ENCODE measurements at places on chromosomes 7 and 10.

- no peak for DNase-seq
These were observed 166.5 kb downstream of the COL28A1 start for GRCh38 chr7:7369134-7369533.

GRCh38 chr10:81848514-81848913 is 26.5 kb upstream of the NRG3 start:
- DNase-seq = no peak

- DNase-seq = no peak
These were observed 13.0 kb upstream of the CHST15 start for GRCh38 chr10:124106241-124106879.

DNA sequence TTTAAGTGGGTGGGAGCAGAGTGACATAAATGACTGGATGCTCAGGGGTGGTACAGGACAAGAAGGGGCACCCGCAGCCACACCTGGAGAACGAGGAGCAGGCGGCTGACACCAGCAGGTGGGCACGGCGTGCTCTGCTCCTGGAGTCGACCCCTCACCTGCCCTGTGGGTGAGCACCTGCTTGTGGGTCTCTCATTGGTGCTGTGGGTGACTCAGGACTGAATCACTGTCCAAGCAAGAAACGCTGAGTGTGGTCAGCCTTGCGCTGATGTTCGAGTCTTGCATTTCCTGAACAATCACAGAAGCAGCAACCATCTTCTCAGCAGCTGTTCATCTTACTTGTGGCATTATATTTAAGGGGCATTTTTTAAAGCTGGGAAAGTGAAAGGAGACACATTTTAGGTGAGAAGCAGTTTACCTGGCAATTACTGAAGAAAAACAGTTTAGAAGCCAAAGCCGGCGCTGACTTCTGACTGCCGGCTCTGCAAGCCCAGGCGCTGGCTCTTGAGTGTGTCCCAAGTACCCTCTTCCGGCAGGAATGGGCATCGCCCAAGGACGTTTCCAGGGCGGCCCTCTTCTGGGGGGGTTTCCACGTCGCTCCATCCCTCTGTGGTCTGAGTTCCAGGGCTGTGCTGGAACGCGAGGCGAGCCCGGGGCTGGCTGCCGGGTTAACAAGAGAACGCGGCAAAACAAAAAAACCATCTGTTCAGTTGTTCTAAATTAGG is 145.2 kb upstream of the PFKP start:
- DNase-seq = no peak
